Fibroblast of gingiva (primary cell): ENCODE measurements at places on chromosomes 3 and 15.

DNA sequence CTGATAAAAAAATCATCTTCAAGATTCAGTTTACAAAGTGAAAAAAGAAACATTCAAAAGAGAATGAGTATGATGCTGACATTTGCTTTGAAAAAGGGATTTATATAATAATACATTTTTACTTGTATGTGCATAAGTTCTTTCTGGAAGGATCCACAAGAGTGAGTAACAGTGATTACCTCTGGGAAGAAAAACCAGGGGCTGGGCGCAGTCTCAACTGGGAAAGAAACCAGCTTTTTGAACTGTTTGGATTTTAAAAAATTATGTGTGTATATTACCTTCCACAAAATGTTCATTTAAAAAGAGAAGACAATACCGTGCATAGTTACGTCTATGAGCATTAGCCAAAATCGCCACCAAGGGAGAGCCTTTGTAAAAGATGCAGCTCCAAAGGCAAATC, 1.3 kb downstream of the CLEC3B start:
- DNase-seq, result no peak

GRCh38 chr3:105096071-105096470, 270.6 kb upstream of the ALCAM start:
- no peak for DNase-seq

DNA sequence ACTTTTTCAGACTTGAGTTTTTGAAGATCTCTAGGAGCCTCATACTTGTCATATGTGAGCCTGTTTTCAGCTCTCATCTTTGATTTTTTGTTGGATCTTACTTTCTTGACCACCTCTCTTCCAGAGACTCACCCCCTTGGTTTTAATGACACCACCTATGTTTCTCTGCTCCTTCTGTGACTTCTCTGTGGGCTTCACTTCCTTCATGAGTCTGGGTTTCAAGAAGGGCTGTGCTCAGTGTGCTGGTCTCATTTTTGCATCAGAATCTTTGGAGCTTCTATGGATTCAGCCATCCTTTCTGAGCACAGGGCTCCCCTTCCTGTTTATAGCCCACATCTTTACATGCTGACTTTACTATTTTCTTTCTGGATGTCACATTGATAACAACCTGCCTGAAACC, 17.7 kb downstream of the PPM1L start:
- no peak for DNase-seq

DNA sequence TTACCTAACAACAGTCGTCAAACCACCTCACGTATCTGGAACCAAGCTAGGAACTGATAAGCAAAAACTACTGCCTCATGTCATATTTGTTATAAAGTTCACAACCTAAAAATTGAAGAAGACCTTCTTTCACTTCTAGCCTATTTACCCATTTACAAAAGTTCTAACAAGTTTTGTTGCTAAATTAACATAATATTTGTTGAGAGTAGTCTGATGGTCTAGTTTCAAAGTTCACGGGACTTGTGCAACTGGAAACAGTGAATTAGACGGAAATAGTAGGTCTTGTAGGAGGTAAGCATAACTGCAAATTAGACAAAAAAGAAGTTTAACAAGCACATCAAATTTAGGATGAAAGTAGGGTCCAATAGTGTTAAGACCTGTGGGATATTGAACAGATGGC, 51.9 kb downstream of the CCR4 start:
- no peak for DNase-seq

GRCh38 chr3:50233176-50233575, 2.8 kb upstream of the GNAI2 start:
- no peak for DNase-seq

- DNase-seq, result no peak
Observed at GRCh38 chr3:119443179-119443578, 20.2 kb downstream of the TMEM39A start.

- no peak for DNase-seq
Observed at GRCh38 chr15:94348084-94348483, 116.7 kb downstream of the MCTP2 start.

- DNase-seq, result no peak
Observed at GRCh38 chr15:98801234-98801561, 152.9 kb downstream of the IGF1R start.

DNA sequence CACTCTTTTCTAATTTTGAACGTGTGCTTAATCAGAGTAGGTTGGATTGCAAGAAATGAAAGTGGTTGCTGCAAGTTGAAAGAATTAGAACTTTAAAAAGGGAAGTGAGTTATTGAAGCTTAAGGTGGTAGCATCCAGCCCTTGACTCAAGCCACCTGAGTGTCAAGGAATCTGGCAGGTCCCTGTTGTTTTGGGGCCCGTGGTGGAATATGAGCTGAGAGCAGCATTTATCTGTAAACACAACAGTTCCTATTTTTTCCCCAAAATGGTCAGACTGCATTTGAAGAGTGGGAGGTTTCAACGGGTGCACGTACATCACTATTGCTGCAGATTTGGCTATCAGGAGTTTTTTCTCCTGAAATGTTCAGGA, 1.7 kb downstream of the ITPR1 start:
- no peak for DNase-seq

DNA sequence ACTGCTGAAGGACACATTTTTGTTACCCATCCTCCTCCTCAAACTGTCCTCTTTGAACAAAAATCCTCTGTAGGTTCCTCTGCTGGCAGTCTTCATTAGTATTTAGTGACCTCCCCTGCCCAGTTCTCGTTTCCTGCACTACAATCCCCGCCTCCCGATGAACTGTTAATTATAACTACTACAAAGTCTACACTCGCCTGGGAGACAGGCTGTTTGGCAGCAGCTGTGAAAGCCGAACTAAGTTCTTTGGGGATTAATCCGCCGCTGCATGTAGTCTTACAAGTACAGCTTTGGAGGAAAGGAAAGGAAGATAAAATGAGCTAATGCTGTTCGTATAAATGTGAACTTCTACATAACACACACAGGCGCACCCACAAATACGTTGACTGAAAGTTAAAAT, 160.0 kb upstream of the WNT5A start:
- DNase-seq, result no peak

DNA sequence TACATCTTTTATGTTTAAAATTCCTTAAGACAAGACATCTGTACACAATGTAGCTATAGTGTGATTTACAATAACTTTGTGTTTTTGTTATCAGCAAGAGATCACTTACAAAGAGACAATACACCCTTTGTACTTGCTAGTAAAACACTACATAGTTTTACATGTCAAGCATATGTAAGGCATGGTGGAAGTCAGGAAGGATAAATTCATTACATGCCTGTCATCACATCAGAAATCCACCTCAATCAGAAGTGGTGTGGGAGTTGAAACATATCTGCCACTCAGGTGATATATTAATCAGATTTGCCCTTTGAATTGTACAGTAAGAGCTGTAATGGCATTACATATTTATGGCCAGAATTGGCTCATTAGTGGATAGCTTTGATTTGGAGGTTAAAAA, 95.5 kb downstream of the MBNL1 start:
- DNase-seq, result no peak

DNA sequence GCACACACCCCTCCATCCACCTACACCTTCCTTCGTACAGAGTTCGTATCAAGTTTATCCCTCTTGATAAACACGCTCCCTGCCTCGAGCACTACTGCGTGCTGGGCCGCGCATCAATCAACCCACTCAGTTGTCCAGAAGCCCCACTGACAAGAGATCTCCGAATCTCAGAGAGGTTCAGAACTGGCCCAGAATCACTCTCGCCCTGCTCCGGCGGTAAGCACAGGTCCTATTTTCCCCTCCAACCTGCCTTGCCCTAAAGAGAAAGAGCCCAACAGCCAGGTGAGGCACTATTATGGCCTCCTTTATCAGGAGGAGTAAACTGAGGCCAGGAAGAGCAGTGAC, 494 bp upstream of the NISCH start:
- DNase-seq, result no peak

DNA sequence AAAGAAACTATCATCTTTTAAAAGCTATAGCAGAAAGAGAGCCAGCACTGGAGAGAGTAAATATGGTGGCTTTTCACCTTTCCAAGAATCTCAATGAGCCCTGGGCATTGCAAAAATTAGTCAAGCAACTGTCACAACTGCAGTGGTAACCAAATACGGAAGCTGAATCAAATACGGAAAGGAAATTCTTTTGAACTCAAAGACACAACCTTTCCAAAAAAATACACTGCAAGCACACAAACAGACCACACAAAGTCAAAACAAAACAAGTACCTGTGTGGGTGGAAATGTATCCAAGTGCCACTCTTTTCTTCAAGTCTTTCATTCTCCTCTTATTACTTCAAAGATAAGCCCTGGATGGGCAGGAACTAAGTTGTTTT, 17.6 kb downstream of the VGLL4 start:
- DNase-seq, result no peak

DNA sequence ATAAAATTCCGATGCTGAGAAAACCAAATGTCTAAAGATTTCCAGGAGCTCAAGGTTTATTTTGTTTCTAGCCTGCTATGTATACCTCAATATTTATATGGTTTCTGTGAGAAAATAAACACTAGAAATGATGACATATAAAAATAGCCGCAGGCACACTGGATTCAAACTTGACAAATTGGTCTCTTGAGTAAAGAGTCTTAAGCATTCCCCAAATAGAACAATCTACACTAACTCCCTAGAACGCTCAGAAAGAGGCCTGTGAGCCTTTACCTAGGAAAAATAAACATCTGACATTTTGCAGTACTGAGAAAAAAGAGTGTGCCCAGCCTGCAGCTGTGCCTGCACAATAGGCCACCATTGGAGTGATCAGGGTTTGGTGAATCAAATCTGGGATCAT, 75.2 kb downstream of the NEK10 start:
- DNase-seq, result peak; percentile 50

DNA sequence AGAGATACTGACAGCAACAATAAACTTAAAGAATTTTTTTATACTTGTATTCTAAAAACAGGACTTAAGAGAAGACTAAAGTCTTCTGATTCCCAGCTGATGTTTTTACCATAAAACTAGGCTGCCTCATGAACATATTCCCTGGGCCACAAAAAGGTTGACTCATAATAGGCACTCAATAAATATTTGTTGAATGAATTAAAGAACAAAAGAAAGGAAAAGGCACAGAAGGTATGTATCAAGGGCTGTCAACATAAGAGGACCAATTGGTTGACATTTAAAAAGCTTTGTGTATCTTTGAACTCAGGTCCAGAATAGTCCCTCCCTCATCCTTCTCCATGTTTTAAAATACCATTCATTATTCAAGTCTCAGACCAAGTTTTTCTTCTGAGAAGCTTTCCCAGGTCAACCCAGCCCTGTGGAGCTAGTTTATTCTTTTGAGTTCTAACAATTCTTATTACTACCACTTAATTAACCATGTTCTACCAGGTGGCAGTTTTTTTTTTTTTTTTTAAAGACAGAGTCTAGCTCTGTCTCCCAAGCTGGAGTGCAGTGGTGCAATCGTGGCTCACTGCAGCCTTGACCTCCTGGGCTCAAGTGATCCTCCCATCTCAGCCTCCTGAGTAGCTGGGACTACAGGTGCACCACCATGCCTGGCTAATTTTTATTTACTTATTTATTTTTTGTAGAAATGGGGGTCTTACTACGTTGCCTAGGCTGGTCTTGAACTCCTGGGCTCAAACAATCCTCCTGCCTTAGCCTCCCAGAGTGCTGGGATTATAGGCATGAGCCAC, 17.5 kb upstream of the ARHGEF3 start:
- no peak for DNase-seq

DNA sequence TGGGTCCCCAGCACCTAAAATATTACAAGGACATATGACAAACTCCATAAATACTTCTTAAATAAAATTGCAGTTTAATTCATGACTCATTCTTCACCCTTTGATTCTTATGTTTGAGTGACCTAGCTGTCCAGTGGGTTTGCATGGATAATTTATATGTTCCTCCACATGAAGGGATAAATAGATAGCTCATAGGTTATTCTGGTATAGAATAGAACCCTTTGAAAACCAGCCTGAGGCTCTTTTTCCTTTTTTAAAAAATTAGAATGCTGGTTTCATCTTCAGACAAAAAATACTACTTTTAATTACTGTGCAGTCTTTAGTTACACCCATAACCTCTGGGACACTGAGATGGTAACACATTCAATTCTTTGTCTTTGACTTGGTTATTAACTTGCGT, 97.1 kb upstream of the SAMMSON start:
- DNase-seq, result no peak

DNA sequence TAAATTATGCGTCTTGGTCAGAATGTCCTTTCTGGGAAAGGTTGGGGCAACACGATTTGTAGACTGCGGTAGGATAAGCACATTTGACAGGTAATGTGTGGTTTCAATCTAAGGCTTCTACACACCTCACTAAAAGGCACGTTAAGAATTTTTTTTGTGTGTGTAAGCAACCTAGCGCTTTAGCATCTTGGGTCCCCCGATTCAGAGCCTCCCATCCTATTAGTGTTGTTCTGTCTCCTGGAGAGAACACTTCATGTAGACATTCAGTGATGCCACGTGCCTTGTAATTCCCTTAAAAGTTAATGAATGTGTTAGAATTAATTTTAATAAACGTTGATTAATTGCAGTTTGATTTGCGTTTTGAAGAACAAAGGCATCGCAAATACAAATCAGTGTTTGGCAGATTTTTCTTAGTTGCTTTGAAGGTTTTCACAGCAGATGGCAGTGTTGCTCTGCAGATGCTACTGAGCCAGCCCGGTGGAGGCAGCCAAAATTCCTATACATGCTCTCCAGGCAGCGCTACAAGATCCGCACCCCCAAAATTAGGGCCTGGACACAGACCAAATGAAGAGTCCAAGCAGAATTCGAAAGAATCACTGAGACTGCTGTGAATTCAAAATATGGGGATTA, 63.5 kb downstream of the OTOL1 start:
- DNase-seq, result peak; percentile 57

GRCh38 chr3:112407888-112408702, 75.1 kb downstream of the CD200 start:
- DNase-seq, result no peak

DNA sequence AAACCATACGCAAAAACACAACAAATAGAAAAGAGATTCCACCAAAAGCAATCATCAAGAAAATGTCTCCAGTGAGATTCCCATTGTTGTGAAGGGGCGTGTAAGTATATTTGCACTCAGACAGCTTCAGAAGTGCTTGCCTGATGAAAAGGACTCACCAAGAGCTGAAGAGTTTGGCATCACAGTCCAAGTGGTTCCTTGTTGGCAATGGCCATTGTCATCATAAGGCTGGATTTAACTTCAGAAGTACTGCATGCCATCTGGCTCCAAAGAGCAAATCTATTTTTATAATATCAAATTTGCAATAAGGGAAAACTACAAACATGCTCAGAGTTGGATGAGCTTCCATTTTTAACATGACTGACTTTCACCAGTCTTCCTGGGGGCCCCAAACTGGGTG, 505.3 kb upstream of the NR2F2 start:
- DNase-seq, result no peak

- no peak for DNase-seq
Observed at GRCh38 chr3:134985864-134986715, 191.0 kb downstream of the EPHB1 start.

DNA sequence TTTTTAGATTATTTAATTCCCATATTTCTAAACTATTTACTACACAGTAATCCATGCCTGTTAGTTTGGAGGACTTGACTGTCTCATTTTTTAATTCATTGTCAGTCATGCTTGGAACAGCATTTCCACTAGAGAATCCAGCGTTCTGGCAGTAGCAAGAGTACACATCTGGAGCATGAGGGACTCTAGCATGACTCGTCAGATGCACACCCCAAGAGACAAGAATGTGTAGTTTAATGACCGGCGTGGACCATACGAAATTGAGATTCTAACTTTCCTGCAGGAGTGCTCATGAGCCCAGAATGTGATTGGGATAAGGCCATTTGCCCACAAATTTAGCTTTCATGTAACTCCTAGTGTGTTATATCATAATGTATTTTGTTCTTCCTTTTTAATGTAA, 48.9 kb downstream of the ASB7 start:
- DNase-seq, result peak; percentile 44
